ENCODE measurements at places on chromosomes 2 and 18. TPM values are rescaled to one million over a fixed set of nuclear protein-coding genes. Genes with fewer than 3 reads are reported as not detected.

Gene QPCT
- total RNA-seq: 9.0 TPM

Gene ENOSF1
- total RNA-seq: 19.7 TPM

Gene GRHL1
- total RNA-seq: not detected

Gene VIL1
- total RNA-seq: not detected

Gene SPEG
- total RNA-seq: 22.5 TPM

Gene ERBB4
- total RNA-seq: not detected

Gene HTR2B
- 8.0 TPM for total RNA-seq

Gene SOX11
- total RNA-seq: 2.1 TPM

Gene PTH2R
- total RNA-seq: not detected

Gene PDCD1
- 0.12 TPM for total RNA-seq

Gene FEV
- not detected for total RNA-seq

Gene RPRM
- 1.2 TPM for total RNA-seq

Gene MAPRE3
- 2.6 TPM for total RNA-seq

Gene UGT1A10
- not detected for total RNA-seq

Gene DSC3
- total RNA-seq: 2.8 TPM

Gene UGT1A5
- not detected for total RNA-seq

Gene LYG2
- not detected for total RNA-seq

Gene STK17B
- total RNA-seq: 16.7 TPM

Gene APCDD1
- total RNA-seq: 13.3 TPM

Gene ATP6V1B1
- 0.51 TPM for total RNA-seq

Gene ADD2
- total RNA-seq: 0.12 TPM

Data from pericardium fibroblast (primary cell).